Muscle of leg (tissue), 16 donors: ENCODE measurements at places on chromosomes 13 and 19.

DNA sequence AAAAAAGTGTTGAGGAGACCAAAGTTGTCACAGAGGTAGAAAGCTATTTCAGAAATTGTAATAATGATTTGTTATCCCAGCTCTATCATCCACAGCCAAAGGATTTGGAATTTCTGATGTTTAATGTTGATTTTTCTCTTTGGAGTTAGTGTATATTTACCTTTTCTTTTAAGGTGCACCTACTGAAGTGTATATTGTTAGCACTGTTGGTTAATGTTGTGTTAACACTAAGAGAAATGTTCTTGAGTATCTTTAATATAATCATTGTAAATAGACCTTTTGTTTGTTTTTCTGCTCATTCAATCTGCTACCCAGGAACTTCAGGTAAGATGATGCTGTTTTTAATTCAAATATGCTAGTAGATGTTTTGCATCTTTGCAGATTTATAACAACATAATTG is 57.5 kb downstream of the ZAR1L start:
- DNase-seq: no peak

DNA sequence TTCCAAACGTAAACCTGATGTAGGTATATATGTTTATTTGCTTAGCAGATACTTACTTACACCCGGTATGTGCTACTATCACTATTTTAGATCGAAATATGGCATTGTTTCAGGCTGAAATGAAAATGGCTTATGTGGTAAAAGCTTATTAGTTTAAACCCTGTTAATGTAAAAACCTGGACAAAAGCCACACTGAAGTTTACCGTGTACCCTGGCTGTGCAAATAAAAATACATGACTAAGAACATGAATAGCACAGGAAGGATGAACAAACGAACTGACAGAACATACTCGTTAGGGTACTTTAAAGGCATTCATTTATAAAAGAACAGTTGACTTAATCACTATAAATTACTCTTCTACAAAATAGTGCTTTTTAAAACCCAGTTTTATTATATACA is 6.6 kb downstream of the CLDN10 start:
- no peak for DNase-seq

DNA sequence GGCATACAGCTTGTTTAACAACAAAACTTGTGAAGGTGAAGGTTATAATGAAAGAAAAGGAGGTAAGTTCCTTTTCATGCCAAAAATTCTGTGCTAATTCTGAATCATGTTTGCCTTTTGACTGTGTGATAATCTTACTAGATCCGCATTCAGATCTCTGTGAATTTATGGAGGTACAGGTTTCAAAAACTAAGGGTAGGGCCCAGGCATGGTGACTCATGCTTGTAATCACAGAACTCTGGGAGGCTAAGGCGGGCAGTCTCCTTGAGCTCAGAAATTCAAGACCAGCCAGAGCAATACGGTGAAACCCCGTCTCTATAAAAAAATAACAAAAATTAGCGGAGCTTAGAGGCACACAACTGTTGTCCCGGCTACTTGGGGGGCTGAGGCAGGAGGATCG is 45.9 kb downstream of the PCDH9 start:
- no peak for DNase-seq

- DNase-seq: peak; percentile 54
Observed at GRCh38 chr13:35164324-35164932, 222.4 kb downstream of the NBEA start.

GRCh38 chr19:793806-794205 is 3.4 kb upstream of the PTBP1 start:
- DNase-seq: peak; percentile 4

GRCh38 chr13:71695662-71696061 is 171.3 kb downstream of the DACH1 start:
- no peak for DNase-seq

DNA sequence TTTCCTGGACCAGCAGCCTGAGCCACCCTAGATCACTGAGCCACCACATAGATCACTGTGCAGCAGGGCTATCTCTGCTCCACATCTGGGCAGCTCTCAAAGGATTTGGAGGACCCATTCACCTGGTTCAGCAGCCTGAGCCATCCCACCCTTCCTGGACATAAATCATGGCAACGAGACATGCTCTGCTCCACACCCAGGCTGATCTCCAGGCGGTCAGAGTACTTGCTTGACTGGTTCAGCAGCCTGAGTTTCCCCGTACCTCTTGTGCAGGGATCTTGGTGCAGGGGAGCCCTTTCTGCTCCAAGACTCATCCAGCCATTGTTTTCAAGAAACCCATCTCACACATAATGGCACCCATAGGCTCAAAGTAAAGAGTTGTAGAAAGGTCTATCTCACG is 195.3 kb downstream of the LIG4 start:
- DNase-seq: no peak

- no peak for DNase-seq
Observed at GRCh38 chr19:57709616-57710015, 612 bp upstream of the ZNF154 start.

DNA sequence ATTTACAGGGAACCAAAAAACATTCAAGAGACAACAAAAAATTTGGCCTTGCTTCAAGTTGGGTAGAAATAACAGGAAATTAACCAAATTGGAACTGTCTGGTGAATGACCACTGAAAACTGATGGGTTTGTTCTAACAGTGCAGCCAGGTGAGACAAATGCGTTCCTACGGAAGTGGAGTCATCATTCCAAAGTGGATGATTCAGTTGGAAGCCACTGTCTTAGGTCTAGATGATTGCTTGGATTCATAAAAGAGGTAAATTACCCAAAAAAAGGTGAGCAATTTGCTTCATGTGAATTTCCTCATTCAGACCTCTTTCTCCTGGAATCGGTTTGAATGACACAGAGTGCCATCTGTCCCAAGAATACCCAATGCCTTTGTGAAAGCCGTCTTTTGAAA is 87.1 kb upstream of the IPO5 start:
- no peak for DNase-seq

- peak; percentile 81 for DNase-seq
Observed at GRCh38 chr19:13154911-13155471, 4.8 kb downstream of the IER2 start.

- peak; percentile 75 for DNase-seq
Observed at GRCh38 chr13:35475212-35475959, 1.1 kb downstream of the MAB21L1 start.

- no peak for DNase-seq
Observed at GRCh38 chr19:6736917-6737283, 480 bp downstream of the GPR108 start.

GRCh38 chr13:44591316-44591715 is 15.2 kb upstream of the TSC22D1 start:
- DNase-seq: no peak

DNA sequence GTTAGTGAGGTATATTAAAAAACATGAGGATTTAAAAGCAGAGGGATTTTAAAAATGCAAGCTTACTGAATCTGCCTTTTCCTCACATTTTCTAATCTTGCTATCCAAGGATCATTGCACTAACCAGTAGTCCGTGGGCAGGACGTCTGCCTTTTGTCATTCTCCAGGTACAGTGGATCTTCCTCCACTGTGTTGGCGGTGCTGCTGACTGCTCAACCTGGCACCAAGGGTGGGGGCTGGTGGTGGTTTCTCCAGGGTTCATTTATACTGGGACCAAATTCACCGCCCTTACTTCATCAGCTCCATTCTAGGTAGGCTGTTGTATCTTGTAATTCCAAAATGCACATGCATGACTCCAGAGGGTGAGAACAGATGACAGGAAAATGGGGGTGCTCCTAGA is 169.3 kb downstream of the STK24 start:
- no peak for DNase-seq
